Esophagus mucosa (tissue), 1 donor: ENCODE measurements at places on chromosomes 1 and 21. TPM values are rescaled to one million over a fixed set of nuclear protein-coding genes. Genes with fewer than 3 reads are reported as not detected.

GRCh38 chr1:14435368-14436023, 163.0 kb upstream of the KAZN start:
- peak; percentile 29 for ATAC-seq

DNA sequence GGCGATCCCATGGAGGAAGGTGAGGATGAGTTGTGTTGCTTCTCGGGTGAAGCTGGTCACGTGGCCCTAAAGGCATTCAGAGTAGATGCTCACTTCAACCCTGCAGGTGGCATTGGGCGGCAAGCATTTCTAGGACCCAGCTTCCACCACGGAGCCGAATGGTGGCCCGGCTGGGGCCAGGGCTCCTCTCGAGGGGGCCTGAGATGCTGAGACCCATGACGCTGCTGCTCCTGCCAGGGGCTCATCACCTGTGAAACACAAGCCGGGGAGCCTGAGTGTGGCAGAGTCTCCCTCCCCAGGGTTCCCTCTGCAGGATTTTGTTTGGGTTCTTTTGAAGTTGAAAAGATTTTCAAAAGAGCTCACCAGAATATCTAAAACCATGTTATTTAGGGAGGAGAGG, 41.2 kb downstream of the ABCG1 start:
- no peak for ATAC-seq

DNA sequence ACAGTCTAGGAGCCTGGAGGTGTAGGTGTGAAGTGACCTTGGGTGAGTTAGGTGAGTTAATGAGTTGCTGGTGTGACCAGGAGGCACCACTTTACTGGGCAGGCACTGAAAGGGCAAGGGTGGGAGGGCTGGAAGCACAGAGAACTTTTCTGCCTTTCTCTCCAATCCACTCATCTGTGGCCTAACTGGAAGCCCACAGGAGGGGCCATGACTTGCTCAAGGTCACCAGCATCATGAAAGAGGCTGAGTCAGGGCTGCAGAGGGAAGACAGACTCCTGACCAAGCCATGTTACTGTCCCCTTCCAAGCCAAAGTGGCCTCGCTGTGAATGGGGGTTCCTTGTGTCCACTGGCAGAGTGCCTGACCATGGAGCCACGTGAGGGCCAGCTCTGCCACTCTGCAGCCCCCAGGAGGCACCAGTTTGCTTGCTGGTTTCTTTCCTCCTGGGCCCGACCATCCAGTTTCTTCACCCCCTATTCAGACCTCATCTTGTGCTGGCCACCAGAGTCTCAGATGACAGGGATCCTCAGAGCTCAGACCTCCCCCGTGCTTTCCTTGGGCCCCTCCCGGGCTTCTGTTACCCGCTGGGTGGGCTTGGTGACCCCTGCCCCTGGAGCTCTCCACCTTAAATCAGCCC, 4.3 kb upstream of the BSND start:
- ATAC-seq, result no peak

- ATAC-seq, result no peak
Measured at GRCh38 chr1:97907886-97908285, 12.9 kb downstream of the DPYD start.

Gene GABRD
- 0.36 TPM for total RNA-seq

GRCh38 chr21:45555251-45555556, 13.0 kb upstream of the SLC19A1 start:
- ATAC-seq, result no peak

Gene MRPS21
- total RNA-seq, result 64.9 TPM

GRCh38 chr1:167904652-167905130, 9.2 kb downstream of the ADCY10 start:
- no peak for ATAC-seq

GRCh38 chr1:82377201-82377884, 576.6 kb downstream of the ADGRL2 start:
- peak; percentile 86 for ATAC-seq

GRCh38 chr1:86082183-86082582, 74.4 kb downstream of the COL24A1 start:
- ATAC-seq, result no peak

Gene REN
- total RNA-seq, result not detected

DNA sequence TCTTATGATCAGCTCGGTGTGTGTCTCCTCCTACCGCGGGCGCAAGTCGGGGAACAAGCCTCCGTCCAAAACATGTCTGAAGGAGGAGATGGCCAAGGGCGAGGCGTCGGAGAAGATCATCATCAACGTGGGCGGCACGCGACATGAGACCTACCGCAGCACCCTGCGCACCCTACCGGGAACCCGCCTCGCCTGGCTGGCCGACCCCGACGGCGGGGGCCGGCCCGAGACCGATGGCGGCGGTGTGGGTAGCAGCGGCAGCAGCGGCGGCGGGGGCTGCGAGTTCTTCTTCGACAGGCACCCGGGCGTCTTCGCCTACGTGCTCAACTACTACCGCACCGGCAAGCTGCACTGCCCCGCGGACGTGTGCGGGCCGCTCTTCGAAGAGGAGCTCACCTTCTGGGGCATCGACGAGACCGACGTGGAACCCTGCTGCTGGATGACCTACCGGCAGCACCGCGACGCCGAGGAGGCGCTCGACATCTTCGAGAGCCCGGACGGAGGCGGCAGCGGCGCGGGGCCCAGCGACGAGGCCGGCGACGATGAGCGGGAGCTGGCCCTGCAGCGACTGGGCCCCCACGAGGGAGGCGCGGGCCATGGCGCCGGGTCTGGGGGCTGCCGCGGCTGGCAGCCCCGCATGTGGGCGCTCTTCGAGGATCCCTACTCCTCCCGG, 1.5 kb downstream of the KCNC4 start:
- ATAC-seq, result no peak

Gene HAPLN2
- total RNA-seq, result not detected
